ENCODE measurements at places on chromosomes 5 and 9. TPM values are rescaled to one million over a fixed set of nuclear protein-coding genes. Genes with fewer than 3 reads are reported as not detected.

The SEMA6A gene
- 17.8 TPM for total RNA-seq

The SLC6A7 gene
- total RNA-seq: not detected

The LRRC19 gene
- total RNA-seq: not detected

DNA sequence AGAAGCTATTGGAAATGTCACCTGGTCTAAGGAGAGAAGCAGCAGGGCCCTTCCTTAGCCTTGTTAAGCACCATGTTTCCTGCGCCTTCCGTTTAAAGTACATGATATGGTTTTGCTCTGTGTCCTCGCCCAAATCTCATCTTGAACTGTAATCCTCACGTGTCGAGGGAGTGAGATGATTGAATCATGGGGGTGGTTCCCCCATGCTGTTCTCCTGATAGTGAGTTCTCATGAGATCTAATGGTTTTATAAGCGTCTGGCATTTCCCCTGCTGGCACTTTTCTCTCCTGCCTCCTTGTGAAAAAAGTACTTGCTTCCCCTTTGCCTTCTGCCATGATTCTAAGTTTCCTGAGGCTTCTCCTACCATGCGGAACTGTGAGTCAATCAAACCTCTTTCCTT, 49.7 kb downstream of the PRDM6 start:
- DNase-seq: no peak

GRCh38 chr9:79817438-79818004, 245.8 kb downstream of the TLE4 start:
- DNase-seq: no peak

- DNase-seq: no peak
Observed at GRCh38 chr9:82130331-82131042, 141.9 kb downstream of the SPATA31D1 start.

Data from ascending aorta (tissue), 2 donors.